H1 (cell line): ENCODE measurements at places on chromosomes 16 and 17. TPM values are rescaled to one million over a fixed set of nuclear protein-coding genes. Genes with fewer than 3 reads are reported as not detected.

GRCh38 chr17:14745541-14745940, 444.7 kb downstream of the HS3ST3B1 start:
- H3K4me1 ChIP-seq: no peaks in the 10 kb centered on the region; the same call in 1 of the 2 replicates
- H3K27ac ChIP-seq: no peak overlapping the region
- DNase-seq: no peak
- no peak overlapping the region for H3K4me3 ChIP-seq

DNA sequence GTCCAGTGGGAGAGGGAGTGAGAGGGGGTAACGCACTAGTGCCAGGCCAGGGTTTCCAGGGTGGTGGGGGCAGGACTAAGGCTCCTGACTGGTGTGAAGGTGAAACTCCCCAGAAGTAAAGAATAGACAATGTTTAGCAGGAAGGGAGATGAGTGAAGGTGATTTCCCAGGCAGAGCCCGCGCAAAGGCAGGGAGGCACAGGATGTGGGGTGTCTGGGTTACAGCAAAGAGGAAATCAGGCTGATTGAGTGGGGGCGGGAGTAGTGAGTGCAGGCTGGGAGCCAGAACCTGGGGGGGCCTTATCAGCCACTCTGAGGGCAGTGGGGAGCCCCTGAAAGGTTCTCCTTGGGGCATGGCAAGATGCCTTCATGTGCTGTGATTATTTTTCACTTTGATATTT, 167.5 kb downstream of the UTP18 start:
- H3K4me1 ChIP-seq: no peaks in the 10 kb centered on the region
- H3K36me3 ChIP-seq: no peaks in the 10 kb centered on the region
- no peaks in the 10 kb centered on the region for H3K27me3 ChIP-seq
- H3K27ac ChIP-seq: no peak overlapping the region

GRCh38 chr16:85037050-85037410, 9.4 kb downstream of the KIAA0513 start:
- H3K27ac ChIP-seq: no peak overlapping the region
- no peak overlapping the region for H3K4me3 ChIP-seq
- no peaks in the 10 kb centered on the region for H3K27me3 ChIP-seq
- no peaks in the 10 kb centered on the region for H3K36me3 ChIP-seq
- DNase-seq: no peak
- H3K4me1 ChIP-seq: peaks cover 2% of the 10 kb centered on the region; the same call in 1 of the 2 replicates

DNA sequence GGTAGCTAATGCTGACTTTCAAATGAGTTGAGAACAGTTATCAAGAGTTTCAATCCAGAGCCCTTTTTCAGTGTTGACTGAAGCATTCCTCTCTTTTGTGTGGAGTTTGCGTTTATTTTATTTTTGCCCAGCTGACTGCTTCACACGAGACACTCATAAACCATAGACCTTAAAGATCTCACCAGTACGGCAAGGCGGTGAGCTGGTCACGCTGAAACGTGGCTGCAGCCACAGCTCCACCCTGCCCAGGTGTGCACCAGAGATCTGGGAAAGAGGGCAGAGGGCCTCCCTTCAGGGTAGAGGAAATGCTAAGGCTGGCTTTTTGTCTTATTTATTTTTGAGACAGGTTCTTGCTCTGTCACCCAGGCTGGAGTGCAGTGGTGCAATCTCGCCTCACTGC, 112.2 kb downstream of the AATF start:
- no peaks in the 10 kb centered on the region for H3K36me3 ChIP-seq
- no peak for DNase-seq
- no peaks in the 10 kb centered on the region for H3K27me3 ChIP-seq

DNA sequence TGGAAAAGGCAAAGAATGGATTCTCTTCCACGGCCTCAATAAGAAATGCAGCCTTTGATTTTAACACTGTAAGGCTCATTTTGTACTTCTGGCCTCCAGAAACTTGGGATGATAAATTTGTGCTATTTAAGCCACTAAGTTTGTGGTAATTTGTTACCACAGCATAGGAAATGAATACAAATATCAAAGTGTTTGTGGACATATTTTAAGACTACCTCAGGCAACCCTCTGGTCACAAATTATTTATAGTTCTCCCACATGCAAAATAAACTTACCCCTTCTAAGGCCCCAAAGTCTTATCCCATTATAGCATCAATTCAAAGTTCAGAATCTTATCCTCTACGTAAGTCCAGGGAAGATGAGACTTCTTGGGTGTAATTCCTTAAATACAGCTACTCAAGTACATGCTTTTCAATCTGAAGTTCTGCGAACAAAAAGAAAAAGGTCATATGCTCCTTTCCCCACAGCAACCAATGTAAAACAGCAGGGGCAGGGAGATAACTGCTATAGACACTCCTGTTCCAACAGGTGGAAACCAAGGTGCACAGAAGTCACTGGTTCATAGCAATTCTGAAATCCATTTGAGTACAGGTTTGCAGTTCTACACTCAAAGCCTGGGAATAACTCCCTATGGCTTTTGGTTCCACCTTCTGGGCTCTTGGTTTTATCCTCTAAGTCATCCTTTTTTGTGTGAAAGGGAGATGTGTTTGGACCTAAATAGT, 5.4 kb upstream of the EFCAB13 start:
- no peak for DNase-seq
- no peaks in the 10 kb centered on the region for H3K36me3 ChIP-seq
- no peak overlapping the region for H3K27ac ChIP-seq
- no peaks in the 10 kb centered on the region for H3K27me3 ChIP-seq
- peaks cover 2% of the 10 kb centered on the region; the same call in 1 of the 2 replicates for H3K4me1 ChIP-seq

Gene KRT39
- not detected in 2 replicates for total RNA-seq

- no peak overlapping the region for H3K27ac ChIP-seq
- no peaks in the 10 kb centered on the region for H3K36me3 ChIP-seq
- no peak for DNase-seq
- H3K27me3 ChIP-seq: no peaks in the 10 kb centered on the region
These were observed 4.8 kb upstream of the PHF12 start for GRCh38 chr17:28956112-28956511.

GRCh38 chr17:69944406-69944805, 130.6 kb upstream of the KCNJ16 start:
- no peak overlapping the region for H3K4me3 ChIP-seq
- H3K4me1 ChIP-seq: no peaks in the 10 kb centered on the region
- H3K27ac ChIP-seq: no peak overlapping the region
- H3K27me3 ChIP-seq: no peaks in the 10 kb centered on the region
- DNase-seq: no peak

DNA sequence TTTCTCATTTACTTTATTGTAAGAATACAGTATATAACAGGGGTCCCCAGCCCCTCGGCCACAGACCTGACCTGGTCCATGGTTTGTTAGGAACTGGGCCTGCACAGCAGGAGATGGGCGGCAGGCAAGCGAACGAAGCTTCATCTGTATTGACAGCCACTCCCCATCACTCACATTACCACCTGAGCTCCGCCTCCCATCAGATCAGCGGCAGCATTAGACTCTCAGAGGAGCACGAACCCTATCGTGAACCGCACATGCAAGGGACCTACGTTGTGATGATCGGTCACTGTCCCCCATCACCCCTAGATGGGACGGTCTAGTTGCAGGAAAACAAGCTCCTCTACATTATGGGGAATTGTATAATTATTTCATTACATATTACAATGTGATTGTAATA, 410.6 kb downstream of the SLC39A11 start:
- H3K4me1 ChIP-seq: no peaks in the 10 kb centered on the region
- no peak overlapping the region for H3K27ac ChIP-seq
- H3K4me3 ChIP-seq: no peak overlapping the region
- H3K27me3 ChIP-seq: no peaks in the 10 kb centered on the region
- no peaks in the 10 kb centered on the region for H3K36me3 ChIP-seq

DNA sequence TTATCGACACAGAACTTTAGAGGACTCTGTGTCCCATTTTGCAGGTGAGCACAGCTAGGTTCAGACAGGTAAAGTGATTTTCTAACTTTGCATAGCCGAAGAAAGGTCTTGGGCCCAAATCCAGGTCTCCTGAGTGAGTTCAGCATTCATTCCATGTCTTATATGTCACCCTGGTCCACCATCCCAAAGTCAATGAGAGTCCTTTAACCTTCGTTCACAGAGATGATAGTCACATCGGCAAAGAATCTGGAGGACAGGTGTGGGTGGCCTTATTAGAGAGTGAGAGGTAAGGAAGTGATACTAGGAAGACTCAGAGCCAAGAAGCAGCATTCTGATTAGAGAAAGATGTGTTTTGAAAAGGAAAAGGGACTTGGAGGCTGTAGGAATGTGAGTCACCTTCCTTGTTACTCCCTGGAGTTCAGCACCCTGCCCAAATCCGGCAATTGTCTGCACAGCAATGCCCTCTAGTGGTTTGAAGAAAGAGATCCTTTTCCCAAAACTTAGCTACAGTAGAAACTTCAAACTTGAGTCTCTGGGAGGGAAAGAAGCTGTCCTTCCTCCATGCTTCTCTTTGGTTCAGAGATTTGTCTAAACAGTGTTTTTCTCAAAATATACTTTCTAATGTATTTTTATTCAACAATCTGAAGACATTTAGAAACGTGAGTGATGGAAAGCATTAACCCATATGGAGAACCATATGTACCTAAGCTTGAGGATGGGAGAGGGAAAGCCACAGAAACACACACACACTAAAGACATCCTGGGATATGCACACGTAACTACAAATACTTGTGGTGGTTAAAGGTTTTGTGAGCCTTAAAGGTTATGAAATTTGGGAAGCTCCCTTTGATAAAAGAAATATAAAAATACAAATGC, 96.4 kb upstream of the SHISA6 start:
- no peaks in the 10 kb centered on the region for H3K4me1 ChIP-seq
- DNase-seq: peak; percentile 49
- no peak overlapping the region for H3K27ac ChIP-seq
- no peak overlapping the region for H3K4me3 ChIP-seq

DNA sequence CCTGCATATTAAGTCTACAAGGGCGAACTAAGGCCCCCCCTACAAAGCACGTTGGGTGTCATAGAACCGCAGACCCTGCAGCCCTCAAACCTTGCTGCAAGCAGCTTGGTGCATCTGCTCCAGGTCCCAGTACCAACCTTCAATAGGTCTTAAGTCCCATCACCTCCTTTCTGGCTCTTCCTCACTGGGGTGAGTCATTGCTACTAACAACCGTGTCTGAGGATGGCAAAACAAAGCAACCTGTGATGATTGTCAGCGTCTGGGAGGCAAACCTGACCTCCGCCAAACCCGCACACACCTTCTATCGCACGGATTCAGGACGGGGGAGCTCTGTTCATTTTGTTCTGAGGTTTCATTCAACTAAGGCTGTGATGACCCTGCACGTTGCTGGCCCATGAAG, 138.9 kb downstream of the SLC39A11 start:
- peaks cover 4% of the 10 kb centered on the region; the same call in 1 of the 2 replicates for H3K4me1 ChIP-seq
- H3K36me3 ChIP-seq: no peaks in the 10 kb centered on the region
- H3K27me3 ChIP-seq: no peaks in the 10 kb centered on the region

- no peaks in the 10 kb centered on the region for H3K4me1 ChIP-seq
- no peak overlapping the region for H3K4me3 ChIP-seq
- no peaks in the 10 kb centered on the region for H3K36me3 ChIP-seq
- no peak for DNase-seq
- no peak overlapping the region for H3K27ac ChIP-seq
These were observed 32.9 kb upstream of the FBXO47 start for GRCh38 chr17:39000021-39000601.

GRCh38 chr17:54678158-54678557, 222.5 kb upstream of the TOM1L1 start:
- no peaks in the 10 kb centered on the region for H3K27me3 ChIP-seq
- H3K36me3 ChIP-seq: no peaks in the 10 kb centered on the region
- no peak overlapping the region for H3K27ac ChIP-seq

DNA sequence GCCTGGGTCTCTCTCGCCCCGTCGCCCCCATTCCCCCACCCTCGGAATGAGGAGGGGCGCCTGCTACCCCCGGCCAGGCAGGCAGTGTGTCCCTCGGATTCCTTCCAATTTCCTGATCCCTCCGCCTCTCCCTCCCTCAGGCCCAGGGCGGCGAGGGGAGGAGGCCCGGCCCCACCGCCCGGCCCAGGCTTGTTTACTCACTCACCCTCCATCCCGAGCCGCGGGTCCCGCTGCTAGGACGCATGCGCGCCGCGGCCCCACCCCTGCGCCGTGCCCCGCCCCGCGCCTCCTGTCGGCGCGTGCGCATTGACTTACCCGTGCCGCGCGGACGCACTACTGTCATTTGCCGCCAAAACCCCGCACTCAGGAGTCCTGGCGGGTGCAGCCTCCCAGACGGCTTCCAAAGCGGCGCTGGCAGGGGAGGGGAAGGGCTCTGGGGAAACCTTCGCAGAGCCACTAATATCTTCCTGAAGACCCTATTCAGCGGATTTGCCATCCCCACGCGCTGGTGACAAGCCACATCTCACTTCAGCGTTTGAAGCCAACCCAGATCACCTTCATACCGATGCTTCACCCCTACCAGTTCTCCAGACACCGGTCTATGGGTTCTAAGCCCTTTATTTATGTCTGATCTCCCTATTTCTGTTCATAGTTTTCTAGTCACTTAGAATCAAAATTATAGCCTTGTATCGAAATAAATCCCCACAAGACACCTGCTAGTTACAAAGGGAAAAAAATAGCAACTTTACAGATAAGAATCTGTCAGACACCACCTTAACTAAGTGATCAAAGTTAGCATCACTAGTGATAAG, at the start of gene EZH1:
Gene EZH1 (minus strand): TSS at position 235 of the 812 bp plus-strand sequence. CDS start 16,099 bp downstream, outside the sequence.
- H3K27me3 ChIP-seq: peaks cover 14% of the 10 kb centered on the region
- no peaks in the 10 kb centered on the region for H3K4me1 ChIP-seq
- H3K36me3 ChIP-seq: no peaks in the 10 kb centered on the region
- peak within 1 kb of the TSS; percentile 85 for H3K27ac ChIP-seq
- peak; percentile 94 for DNase-seq
- peak within 1 kb of the TSS; percentile 58 for H3K4me3 ChIP-seq

DNA sequence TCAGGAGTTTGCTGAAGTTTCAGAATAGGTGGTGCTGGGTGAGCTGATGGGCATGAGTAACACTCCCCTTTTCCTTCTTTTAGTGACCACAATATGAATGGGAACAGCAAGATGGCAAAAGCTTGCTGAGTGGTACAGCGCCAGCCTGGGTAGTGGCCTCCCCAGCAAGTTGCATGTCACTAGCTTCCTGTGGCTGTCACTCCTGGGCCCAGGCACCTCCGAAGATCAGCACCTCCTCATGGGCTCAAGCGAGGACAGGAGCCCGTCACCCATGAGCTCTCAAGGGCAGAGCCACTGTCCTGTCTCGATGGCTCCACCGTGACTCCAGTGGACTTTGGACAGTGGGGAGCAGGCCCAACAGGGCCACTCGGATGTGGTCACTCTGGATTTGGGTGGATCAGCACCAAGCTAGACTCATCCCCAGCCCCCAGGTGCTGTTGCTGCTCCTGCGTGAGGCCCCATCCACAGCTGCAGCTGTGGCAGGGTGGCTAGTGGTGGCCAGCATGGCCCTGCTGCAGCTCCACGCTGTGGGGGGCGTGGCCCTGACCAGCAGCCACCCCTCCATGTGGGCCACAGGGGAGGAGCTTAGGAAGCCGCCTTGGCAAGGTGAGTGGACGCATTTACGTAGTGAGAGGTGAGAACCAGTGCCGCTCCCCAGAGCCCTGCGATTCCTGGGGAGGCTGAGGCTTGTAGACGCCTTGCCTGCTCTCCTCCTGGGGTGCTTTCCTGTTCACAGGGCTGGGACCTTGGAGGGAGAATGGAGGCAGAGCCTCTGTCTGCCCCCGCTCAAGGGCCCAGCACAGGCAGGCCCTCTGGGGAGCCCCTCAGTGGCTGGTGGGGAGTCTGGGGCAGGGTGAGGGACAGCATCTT, 13.6 kb upstream of the DNASE1 start:
- peaks cover 17% of the 10 kb centered on the region for H3K4me1 ChIP-seq
- no peak overlapping the region for H3K4me3 ChIP-seq
- no peak overlapping the region for H3K27ac ChIP-seq
- no peaks in the 10 kb centered on the region for H3K27me3 ChIP-seq
